Right forelimb (tissue), 1 donor: ENCODE measurements at places on chromosomes 13 and 19.

DNA sequence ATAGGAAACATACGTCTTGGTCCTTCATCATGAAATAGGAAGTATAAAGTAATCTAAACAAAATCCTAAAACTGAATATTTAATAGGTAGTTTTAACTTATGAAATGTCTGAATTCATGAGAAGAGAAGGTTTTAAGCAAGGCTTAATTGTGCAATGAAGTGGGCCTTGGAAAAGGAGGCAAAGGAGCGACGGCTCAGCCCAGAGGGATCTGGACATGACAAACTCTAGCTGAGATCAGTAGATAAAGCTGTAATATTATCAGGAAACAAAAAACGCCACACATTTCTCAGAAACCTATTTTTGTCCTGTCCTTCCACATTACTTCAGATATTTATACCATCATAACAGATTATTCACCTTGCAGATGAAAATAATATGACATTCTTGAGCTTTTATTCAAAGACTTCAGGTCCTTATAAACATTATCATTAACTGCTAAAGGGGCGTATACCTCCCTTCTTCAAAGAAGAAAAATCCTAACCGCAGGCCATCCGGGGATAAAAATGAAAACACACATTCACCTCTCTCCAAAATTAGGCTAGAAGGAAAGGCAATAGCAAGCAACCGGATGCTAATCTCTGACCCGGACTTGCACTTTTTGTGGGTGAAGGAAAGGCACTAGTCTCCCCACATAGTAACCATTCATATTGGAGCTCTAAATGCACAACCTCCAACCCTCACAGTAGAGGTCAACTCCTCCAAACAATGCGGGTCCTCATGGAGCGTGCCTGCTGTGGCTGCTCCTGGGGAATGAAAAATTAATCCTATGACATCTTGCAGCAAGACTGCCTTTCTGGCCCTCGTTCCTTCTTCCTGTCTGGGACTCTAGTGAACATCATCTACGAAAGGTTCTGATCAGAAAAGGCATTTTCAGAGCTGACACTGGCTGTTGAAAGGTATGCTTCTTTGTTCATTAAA lies 108.8 kb downstream of the TBC1D4 start:
- no peak for DNase-seq

DNA sequence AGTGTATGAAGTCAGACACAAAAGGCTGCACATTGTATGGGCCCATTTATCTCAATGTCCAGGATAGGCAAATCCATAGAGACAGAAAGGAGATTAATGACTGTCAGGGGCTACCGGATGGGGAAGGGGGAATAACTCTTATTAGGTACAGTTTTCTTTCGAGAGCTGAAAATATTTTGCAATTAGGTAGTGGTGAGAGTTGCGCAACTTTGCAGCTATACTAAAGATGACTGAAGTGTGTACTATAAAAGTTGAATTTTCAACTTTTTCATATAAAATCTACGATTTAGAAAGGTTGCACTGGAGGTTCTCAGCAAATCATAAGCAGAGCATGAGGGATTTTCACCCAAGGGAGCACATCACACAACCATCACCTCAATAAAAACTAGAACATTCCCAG lies 16.1 kb upstream of the SLC15A1 start:
- no peak for DNase-seq

DNA sequence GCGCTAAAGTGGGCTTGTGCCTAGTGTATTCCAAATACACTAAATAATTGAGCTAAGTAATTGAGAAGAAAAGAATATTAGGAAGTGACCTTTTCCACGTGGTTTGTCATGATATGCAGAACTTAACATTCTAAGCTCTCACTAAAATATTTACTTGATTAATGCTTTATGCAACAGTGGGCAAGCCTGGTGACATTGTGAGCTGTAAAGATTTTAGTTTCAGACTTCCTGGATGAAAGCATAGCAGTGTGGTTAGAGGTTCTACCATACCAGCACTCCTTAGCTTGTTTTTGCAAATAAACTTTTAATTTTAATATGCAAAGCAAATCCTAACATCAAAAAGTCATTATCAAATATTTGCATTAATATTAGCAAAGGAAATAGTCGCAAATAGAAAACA lies 1065.1 kb upstream of the SPRY2 start:
- no peak for DNase-seq

DNA sequence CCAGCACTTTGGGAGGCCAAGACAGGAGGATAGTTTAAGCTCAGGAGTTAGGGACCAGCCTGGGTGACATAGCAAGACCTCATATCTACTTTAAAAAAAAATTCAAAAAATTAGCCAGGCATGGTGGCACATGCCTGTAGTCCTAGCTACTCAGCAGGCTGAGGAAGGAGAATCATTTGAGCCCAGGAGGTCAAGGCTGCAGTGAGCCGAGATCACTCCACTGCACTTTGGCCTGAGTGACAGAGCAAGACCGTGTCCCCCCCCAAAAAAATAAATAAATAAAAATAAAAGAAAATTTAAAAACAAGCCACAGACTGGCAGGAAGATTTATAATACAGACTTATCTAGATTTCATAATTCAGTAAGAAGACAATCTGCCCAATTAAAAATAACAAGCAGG lies 14.8 kb downstream of the PSPC1 start:
- no peak for DNase-seq

DNA sequence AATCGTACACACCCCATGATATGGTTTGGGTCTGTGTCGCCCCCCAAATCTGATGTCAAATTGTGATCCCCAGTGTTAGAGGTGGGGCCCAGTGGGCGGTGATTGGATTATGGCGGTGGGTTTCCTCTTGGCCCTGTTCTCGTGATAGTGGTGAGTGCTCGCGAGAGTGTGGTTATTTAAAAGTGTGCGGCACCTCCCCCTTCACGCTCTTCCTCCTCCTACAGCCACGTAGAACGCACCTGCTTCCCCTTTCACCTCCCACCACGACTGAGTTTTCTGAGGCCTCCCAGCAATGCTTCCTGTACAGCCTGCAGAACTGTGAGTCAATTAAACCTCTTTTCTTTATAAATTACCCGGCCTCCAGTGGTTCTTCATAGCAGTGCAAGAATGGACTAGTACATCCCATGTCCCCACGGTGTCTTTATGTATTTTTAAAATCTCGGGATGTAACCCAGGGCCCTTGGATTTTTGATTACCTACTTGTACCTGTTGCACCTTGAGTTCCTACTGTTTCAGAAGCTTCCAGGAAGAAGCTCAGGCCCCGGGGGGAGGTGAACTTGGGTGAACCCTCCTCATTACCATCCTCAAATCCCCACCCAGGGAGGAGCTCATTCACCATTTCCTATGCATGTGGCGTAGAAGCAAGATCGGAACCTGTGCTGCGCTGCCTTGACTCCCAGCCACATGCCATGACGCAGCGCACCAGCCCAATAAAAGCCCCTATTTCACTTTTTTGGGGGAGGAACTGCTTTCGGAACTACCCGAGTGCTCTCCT lies 52.4 kb downstream of the TEX29 start:
- DNase-seq: no peak

DNA sequence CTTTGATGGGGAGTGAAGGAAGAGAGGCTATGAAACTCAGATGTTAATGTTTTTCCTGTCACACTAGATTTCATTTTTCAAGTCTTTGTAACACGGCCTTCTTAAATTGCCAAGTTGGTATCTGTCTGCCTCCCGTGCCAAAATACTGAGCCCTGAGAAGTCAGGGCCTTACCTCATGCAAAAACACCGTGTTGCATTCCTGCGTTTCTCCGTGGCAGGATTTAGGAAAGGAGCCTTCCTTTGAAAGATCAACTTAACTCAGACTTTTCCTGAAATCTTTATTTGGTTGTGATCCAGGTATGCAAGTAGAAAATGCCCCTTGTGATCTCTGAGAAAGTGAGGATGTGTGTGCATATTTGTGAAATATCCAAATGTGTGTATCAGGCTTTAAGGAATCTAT lies 1291.0 kb upstream of the SLC10A2 start:
- no peak for DNase-seq

- no peak for DNase-seq
Observed at GRCh38 chr19:48705431-48705830, 9.7 kb downstream of the FUT2 start.

- no peak for DNase-seq
Observed at GRCh38 chr13:45994752-45995151, 57.8 kb downstream of the ZC3H13 start.

DNA sequence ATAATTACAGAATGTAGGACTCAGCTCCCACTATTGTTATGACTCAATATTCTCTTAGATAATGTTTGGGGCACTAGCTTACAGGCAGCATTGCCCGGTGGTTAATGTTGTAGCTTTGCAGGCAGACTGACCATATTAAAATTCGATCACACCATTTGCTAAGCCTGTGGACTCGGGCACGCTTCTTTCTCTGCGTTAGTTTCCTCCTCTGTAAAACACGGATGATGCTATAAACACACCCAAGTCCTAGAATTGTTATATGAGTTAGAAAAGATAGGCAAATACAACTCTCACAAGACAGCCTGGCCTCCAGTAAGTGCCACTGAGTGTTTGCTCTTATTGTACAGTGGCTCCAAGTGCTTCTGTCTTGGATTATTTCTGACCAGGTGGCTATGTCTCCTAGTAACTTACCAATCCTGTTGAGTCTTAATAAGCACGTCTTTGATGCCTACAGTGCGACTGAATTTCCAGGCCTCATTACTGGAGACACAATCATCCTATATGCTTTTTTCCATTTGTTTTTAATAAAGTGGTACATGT lies 50.0 kb upstream of the ALOX5AP start:
- no peak for DNase-seq

DNA sequence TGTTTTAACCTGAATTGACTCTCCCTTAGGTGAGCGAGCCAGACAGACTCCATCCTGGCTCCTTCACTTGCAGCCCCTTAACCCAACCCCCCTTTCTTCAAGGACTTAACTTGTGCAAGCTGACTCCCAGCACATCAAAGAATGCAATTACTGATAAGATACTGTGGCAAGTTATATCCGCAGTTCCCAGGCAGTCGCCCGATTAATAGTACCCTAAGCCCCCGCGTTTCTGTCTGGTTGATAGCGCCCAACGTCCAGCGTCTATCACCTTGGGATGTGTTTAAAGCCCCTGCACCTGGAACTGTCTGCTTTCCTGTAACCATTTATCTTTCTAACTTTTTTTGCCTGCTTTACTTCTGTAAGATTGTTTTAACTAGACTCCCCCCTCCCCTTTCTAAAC lies 6.2 kb downstream of the HSD17B14 start:
- no peak for DNase-seq

- no peak for DNase-seq
Observed at GRCh38 chr13:91539286-91540157, 141.1 kb downstream of the GPC5 start.

- DNase-seq: no peak
Observed at GRCh38 chr13:113879494-113880360, 15.9 kb upstream of the GAS6 start.

DNA sequence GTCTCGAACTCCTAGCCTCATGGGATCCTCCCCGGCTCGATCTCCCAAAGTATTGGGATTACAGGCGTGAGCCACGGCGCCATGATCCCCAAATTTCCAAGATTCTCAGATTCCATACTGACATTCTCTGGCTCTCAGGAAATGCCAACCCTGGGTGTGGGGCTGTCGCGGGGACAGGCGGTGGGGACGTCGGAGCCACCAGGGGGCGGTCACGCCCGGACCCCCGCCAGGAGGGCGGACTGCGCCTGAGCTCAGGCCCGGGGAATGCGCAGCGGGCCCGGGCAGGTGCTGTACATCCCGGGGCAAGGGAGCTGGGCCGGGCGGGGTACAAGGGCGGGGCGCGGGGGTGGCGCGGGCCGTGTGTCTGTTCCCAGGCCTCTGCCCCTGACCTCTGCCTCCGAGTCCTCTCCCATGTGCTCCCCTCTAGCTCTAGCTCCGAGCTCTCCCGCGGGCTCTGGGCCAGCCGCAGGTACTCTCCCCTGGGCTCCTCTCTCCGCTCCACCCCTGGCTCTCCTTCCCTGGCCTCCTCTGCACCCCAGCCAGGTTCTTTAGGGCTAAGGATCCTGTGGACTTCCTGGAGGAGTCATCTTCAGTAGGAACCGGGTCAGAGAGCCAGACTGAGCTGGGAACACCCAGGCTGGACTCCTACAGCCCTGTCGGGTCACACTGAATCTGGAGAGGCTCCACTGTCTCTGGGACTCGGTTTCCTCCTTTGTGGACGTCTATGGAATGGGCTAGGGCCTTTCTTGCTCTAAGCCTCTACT lies 2.4 kb downstream of the PPP1R13L start:
- no peak for DNase-seq

DNA sequence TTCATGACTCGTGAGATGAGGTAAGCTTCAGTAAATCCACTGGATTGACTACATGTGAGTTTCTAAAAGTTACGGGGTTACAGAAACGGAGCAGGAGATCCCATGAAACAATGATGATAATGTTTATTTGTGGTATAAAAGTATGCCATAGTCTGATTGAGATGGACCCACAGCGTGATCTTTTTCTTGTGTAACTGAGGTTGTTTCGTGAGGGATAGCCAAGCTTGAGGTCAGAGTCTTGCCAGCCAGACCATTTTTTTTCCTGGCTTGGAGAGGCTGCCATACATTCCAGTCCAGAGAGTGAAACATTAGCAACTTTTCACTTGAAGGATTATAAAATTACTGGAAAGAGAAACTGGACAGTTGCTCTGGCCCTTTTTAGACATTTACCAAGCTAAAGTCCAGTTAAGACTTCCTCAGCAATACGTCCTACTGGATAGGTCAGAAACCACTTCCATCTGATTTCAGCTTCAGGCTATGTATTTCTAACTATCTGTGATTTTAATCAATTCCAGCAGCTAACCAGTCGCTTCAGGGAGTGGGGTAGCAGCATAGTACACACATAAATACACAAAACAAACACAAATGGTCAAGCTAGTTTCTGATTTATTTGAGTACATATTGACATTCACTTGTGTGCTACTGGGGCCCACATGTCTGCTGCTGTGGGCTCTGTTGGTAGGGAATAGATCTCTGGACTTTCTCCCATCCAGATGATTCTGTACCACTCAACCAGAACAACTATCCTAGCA lies 194.6 kb downstream of the POSTN start:
- no peak for DNase-seq

DNA sequence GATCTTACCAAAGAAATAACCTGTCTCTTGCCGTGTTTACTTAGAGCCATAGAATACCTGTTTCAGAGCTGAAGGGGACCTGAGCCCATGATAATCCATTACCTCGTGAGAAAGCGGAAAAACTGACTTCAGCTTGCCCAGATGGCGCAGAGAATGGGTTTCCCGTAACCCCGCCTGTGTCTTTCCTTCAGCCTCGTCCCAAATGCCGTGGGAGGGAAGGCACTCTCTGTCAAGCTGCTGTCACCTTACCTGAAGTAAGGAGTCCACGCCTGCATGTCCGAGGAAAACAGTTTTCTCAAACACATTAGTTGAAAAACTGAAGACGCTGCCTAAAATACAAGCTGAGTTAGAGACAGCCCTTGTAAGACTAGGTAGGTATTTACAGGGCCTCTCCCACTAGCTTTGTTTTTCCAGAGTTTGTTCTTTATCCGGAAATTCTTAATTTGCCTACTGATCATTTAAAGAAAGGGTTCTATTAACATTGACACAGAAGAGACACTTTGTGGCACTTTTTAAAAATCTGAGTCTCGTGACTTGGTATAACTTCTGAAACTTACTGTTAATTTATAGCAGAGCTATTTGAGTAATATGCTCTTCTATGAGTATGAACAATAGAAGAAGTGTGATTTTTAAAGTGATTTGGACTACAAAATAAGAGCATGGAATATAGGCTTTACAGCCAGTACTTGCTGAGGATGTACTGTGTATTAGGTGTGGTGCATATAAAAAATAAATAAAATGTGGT lies 1.3 kb upstream of the INTS6 start:
- DNase-seq: peak; percentile 71
